Peyer's patch (tissue), 4 donors: ENCODE measurements at places on chromosomes 16 and 17.

- H3K27ac ChIP-seq, result peak overlapping the region; percentile 87
- no peak for DNase-seq
- no peaks in the 10 kb centered on the region for H3K27me3 ChIP-seq
- peak overlapping the region; percentile 95 for H3K4me3 ChIP-seq
Observed at GRCh38 chr17:67245694-67246402, 852 bp upstream of the HELZ start.

- H3K27ac ChIP-seq, result no peak overlapping the region
- no peak overlapping the region for H3K4me3 ChIP-seq
- H3K27me3 ChIP-seq, result no peaks in the 10 kb centered on the region
- H3K36me3 ChIP-seq, result no peaks in the 10 kb centered on the region
Observed at GRCh38 chr17:50312308-50312707, 33.6 kb upstream of the XYLT2 start.

GRCh38 chr17:55722742-55723487 lies at the start of gene TMEM100:
Gene TMEM100 (minus strand): TSS chr17:55722864. CDS start chr17:55721070, 1,794 bp downstream.
- H3K27me3 ChIP-seq, result no peaks in the 10 kb centered on the region
- H3K4me1 ChIP-seq, result no peaks in the 10 kb centered on the region
- H3K36me3 ChIP-seq, result no peaks in the 10 kb centered on the region

DNA sequence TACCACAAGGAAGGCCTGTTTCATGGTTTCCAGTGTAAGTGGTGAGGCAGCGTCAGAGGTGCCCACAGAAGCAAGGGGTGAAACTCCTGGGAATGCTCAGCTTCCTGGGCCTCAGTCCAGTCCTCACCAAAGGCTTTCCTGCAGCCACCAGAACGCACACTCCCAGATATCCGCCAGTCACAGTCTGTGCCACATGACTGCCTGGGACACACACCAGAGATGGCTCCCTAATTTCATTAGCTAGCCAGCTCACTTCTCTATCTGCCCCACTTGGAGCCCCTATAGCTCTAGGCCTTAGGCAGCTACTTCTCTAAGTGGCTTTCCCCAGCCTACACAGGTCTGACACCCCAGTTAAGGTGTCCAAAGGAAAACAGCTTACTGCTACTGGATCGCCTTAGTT lies 77.0 kb downstream of the CYTH1 start:
- H3K27me3 ChIP-seq, result no peaks in the 10 kb centered on the region
- peaks cover 15% of the 10 kb centered on the region for H3K4me1 ChIP-seq
- no peaks in the 10 kb centered on the region for H3K36me3 ChIP-seq
- H3K27ac ChIP-seq, result no peak overlapping the region

GRCh38 chr17:69031839-69032238 lies 28.9 kb downstream of the ABCA9 start:
- H3K27ac ChIP-seq, result no peak overlapping the region
- H3K27me3 ChIP-seq, result no peaks in the 10 kb centered on the region
- no peaks in the 10 kb centered on the region for H3K4me1 ChIP-seq
- DNase-seq, result peak; percentile 64
- no peaks in the 10 kb centered on the region for H3K36me3 ChIP-seq

DNA sequence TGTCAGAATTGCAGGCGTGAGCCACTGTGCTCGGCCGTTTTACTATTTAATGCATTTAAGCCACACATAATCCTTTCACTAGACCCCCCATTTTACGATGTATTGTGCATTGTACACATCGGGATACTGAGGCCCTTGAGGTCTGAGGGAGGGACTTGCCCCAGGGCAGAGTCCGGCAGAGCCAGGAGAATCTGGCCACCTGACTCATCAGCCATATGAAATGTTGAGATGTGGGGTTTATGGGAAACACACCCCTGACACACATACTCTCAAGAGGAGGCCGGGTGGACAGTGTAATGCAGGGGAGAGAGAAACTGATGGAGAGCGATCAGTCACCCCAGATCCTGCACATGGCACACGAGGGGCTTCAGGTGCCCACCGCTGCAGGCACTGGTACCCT lies 196.6 kb downstream of the ZNF423 start:
- no peaks in the 10 kb centered on the region for H3K4me1 ChIP-seq
- no peaks in the 10 kb centered on the region for H3K36me3 ChIP-seq
- H3K27me3 ChIP-seq, result no peaks in the 10 kb centered on the region
- no peak overlapping the region for H3K27ac ChIP-seq
- no peak for DNase-seq
- no peak overlapping the region for H3K4me3 ChIP-seq

DNA sequence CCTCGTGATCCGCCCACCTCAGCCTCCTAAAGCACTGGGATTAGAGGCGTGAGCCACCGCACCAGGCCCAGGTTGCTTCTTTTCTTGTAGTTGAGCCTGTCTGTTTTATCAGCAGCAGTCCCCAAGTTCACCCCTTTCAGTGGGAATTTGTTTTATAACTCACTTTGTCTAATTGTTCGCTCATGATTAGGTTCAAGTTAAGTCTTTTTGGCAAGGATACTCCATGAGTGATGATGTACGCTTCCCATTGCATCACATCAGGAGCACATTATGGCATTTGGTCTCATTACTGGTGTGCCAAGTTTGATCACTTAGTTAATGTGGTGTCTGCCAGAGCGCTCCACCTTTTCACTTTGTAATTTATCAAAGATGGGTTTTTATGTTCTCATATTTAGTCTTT lies 14.4 kb upstream of the GJD3 start:
- H3K36me3 ChIP-seq, result no peaks in the 10 kb centered on the region
- no peak for DNase-seq
- H3K4me1 ChIP-seq, result no peaks in the 10 kb centered on the region

- no peaks in the 10 kb centered on the region for H3K27me3 ChIP-seq
- no peak overlapping the region for H3K27ac ChIP-seq
- no peak overlapping the region for H3K4me3 ChIP-seq
Observed at GRCh38 chr16:31695667-31696066, 168.0 kb downstream of the AHSP start.

GRCh38 chr16:84844049-84844350 lies 24.2 kb downstream of the CRISPLD2 start:
- H3K4me1 ChIP-seq, result no peaks in the 10 kb centered on the region
- no peaks in the 10 kb centered on the region for H3K36me3 ChIP-seq
- H3K27me3 ChIP-seq, result no peaks in the 10 kb centered on the region
- H3K4me3 ChIP-seq, result no peak overlapping the region

GRCh38 chr16:17252701-17253100 lies 218.1 kb downstream of the XYLT1 start:
- H3K27me3 ChIP-seq, result no peaks in the 10 kb centered on the region
- DNase-seq, result no peak
- no peaks in the 10 kb centered on the region for H3K36me3 ChIP-seq
- H3K27ac ChIP-seq, result no peak overlapping the region

DNA sequence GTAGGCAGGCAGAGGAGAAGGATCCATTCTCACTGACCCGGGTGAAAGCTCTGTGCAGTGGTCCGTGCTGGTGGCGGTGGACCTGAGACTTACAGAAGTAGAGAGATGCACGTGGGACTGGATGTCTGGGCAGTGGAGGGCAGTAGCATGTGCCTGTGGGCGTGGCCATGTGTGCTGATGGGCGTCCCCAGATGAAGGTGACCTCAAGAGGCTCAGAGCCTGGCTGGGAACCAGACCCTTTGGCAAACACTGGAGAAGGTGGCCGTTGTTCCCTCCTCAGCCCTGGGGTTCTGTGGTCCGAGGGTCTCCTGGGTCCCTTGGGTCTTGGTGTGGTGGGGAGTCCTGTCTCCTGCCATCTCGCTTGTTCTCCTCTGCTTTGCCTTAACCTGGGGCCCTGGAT lies 15.6 kb downstream of the WSCD1 start:
- H3K27ac ChIP-seq, result no peak overlapping the region
- DNase-seq, result no peak
- H3K4me3 ChIP-seq, result no peak overlapping the region
- H3K36me3 ChIP-seq, result no peaks in the 10 kb centered on the region
- no peaks in the 10 kb centered on the region for H3K4me1 ChIP-seq
- no peaks in the 10 kb centered on the region for H3K27me3 ChIP-seq

- peaks cover 20% of the 10 kb centered on the region for H3K4me1 ChIP-seq
- peaks cover 12% of the 10 kb centered on the region for H3K27me3 ChIP-seq
- H3K4me3 ChIP-seq, result no peak overlapping the region
- no peak for DNase-seq
- no peak overlapping the region for H3K27ac ChIP-seq
Observed at GRCh38 chr16:1158456-1159324, 5.8 kb downstream of the CACNA1H start.

DNA sequence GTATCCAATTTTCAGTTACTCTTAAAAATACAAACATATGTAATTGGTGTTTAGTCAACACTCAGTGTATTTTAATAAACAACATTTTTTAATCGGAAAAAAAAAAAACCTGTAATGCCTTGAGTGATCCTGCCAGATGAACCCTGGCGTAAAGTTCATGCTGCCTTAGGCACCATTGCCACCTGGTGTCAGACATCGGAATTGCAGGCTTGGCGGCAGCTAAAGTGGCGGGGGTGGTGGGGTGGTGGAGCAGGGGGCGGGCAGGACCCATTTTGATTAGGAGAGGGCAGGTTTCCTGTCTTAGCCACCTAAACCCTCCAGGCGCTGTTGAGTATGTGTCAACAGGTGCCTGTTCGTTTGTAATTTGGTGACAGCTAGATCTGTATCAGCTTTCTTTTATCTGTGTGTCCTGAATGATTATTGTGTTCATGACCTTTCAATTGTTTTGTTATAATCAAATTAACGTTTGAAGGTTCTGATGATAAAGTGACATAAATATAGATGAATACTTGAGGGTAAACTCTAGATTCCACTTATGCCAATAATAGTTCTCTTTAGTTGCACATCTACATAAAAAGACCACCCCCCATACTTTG lies 588.7 kb downstream of the CDH13 start:
- H3K27me3 ChIP-seq, result no peaks in the 10 kb centered on the region
- no peak overlapping the region for H3K4me3 ChIP-seq
- H3K4me1 ChIP-seq, result no peaks in the 10 kb centered on the region
- peak; percentile 70 for DNase-seq
- no peaks in the 10 kb centered on the region for H3K36me3 ChIP-seq

DNA sequence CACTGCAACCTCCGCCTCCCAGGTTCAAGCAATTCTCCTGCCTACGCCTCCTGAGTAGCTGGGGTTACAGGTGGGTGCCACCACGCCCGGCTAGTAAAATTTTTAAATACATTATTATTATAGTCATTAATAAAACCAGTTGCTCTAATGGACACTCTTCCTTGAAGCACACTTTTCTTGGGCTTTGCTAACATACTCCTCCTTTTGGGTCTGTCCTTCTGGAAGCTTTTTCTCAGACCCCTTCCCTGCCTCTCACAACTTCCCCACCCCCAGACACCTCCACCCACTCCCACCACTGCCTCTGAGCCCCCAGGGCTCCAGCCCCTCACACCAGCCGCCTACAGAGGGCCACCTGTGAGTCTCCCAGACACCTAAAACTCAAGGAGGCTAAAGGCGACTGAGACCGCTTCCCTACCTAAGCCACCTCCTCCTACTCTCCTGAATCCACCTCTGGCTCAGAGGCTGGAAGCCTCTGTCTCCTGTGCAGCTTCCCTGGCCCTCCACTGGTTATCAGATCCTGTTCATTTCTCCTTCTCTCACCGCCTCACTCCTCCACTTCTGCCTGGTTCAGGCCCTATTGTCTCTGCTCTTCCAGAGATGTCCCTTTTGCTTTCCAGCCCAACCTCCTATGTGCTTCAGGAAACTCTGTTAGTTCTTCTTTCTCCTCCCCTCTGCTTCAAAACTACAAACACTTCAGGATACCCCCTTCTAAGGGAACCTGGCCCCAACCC lies 2.1 kb upstream of the CUEDC1 start:
- no peak overlapping the region for H3K27ac ChIP-seq
- no peak overlapping the region for H3K4me3 ChIP-seq
- no peaks in the 10 kb centered on the region for H3K36me3 ChIP-seq
- H3K4me1 ChIP-seq, result peaks cover 22% of the 10 kb centered on the region

GRCh38 chr16:82735673-82736091 lies 108.9 kb downstream of the CDH13 start:
- H3K27me3 ChIP-seq, result no peaks in the 10 kb centered on the region
- DNase-seq, result no peak
- H3K27ac ChIP-seq, result no peak overlapping the region
- no peak overlapping the region for H3K4me3 ChIP-seq
- H3K36me3 ChIP-seq, result no peaks in the 10 kb centered on the region
- H3K4me1 ChIP-seq, result no peaks in the 10 kb centered on the region

DNA sequence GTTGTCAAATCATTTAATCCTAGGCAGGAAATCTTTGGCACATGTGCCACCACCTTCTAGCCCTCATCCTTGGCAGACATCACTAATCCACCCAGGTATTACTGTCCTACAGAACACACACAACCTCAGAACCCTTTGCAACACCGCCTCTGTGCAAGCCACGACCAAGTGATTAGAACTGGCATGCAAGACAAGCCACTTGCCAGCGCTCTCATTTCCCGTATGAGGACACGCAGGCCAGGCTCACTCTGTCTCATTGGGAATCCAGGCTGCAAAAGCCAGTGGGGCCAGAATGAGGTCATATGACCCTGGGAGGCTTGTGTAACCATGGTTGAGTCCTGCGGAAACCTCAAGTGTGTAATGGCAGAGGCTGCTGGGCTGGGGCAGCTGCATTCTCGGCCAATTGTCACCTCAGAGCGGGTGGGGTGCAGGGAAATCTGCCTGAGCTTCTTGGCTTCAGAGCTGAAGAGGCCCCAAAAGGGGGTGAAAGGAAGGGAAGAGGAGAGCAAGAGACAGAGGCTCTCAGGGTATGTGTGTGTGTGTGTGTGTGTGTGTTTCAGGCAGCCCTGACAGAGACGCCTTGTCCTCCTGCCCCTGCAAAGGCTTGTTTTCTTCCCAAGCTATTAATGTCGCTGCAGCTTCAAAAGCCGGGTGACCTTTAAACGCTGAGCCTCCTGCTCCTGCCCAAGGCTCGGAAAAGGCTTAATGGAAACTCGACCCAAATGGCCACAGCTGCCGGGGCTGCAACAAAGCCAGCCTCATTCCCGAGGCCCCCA lies 43.2 kb upstream of the MRPS23 start:
- no peaks in the 10 kb centered on the region for H3K4me1 ChIP-seq
- peak; percentile 85 for DNase-seq
- H3K36me3 ChIP-seq, result no peaks in the 10 kb centered on the region
- no peak overlapping the region for H3K4me3 ChIP-seq
- H3K27me3 ChIP-seq, result no peaks in the 10 kb centered on the region

- no peaks in the 10 kb centered on the region for H3K4me1 ChIP-seq
- H3K36me3 ChIP-seq, result no peaks in the 10 kb centered on the region
- no peak overlapping the region for H3K4me3 ChIP-seq
- no peaks in the 10 kb centered on the region for H3K27me3 ChIP-seq
- DNase-seq, result peak; percentile 67
Observed at GRCh38 chr16:67883146-67883871, 1.4 kb upstream of the NRN1L start.

DNA sequence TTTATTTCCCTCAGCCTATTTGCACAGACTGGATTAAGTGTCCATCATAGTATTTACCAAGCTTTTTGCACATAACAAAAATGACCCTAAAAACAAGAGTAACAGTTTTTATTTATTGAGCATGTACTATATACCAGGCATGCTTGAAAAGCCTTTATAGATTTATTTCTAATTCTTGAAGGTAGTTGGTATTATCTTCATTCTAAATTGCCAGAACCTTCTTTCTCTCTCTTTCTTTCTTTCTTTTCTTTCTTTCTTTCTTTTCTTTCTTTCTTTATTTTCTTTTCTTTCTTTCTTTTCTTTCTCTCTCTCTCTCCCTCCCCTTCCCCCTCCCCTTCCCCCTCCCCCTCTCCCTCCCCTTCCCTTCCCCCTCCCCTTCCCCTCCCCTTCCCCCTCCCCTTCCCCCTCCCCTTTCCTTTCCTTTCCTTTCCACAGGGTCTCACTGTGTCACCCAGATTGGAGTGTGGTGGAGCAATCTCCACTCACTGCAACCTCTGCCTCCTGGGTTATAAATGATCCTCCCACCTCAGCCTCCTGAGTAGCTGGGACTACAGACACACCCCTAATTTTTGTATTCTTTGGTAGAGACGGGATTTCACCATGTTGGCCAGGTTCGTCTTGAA lies 310.9 kb upstream of the RBFOX1 start:
- H3K4me3 ChIP-seq, result no peak overlapping the region
- H3K4me1 ChIP-seq, result no peaks in the 10 kb centered on the region
- H3K36me3 ChIP-seq, result no peaks in the 10 kb centered on the region
- no peak overlapping the region for H3K27ac ChIP-seq
- no peaks in the 10 kb centered on the region for H3K27me3 ChIP-seq
- DNase-seq, result no peak
